Stimulated activated CD8-positive, alpha-beta memory T cell treated with anti-CD3 and anti-CD28 coated beads, Interleukin-15, amount 100 ng/mL, for 24 hours (primary cell): ENCODE measurements at places on chromosomes 2 and 18.

- no peak for DNase-seq
Observed at GRCh38 chr2:229832510-229832898, 89.3 kb downstream of the TRIP12 start.

GRCh38 chr18:23964282-23965238 lies 50.0 kb upstream of the TTC39C start:
- DNase-seq = no peak

- DNase-seq = no peak
Observed at GRCh38 chr18:11960743-11961380, 20.4 kb upstream of the IMPA2 start.

DNA sequence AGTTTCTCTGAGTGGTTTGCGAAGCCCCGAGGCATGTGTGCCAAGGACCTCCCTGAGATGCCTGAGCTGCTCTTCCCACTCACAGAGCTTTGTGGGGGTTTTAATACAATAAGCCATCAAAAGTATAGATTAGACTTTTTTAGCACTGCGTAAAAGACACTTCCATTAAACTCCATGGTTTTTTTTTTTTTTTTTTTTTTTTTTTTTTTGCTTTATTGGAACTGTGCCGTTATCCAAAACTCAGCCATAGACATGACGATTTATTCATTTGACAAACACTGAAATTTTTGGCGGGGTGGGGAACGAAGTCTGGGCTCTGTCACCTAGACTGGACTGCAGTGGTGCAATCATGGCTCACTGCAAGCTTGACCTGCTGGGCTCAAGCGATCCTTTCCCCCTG lies 18.4 kb downstream of the NPPC start:
- DNase-seq = no peak

GRCh38 chr2:160210599-160211138 lies 10.6 kb upstream of the ITGB6 start:
- peak; percentile 35 for DNase-seq

DNA sequence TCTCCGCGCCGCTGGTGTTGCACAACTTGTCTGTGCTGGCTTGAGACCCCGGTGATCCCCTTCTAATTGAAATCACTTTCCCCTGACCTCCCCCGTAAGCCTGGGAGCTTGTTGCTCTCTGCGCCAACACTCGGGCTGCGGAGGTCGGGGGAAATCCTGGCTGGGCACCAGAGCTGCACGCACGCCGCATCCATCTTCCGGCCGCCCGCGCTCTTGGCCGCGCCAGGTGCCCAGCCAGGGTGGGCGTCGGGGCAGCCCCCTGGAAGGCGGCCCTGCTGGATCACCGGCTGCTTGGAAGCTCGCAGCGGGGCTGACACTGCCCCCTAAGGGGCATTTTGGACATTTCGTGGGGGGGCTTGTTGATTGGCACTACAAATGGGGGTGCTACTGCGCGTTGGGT lies 280.3 kb upstream of the SKOR2 start:
- no peak for DNase-seq

DNA sequence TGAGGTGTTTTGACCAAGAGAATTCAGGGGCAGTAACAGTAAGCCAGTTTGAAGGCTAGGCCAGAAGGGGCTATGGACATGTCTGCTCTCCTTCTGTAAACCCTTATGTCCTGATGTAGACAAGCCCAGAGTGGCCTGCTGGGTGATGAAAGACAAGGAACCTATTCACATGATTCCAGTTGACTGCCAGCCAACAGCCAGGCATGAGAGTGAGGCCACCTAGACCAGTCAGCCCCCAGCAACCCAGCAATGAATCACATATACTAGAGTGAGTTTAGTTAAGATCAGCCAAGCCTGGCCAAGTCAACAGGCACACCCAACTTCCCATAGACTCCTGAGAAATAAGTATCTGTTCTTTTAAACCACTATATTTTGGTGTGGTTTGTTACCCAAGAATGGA lies 1889.7 kb upstream of the CELF4 start:
- DNase-seq = no peak

DNA sequence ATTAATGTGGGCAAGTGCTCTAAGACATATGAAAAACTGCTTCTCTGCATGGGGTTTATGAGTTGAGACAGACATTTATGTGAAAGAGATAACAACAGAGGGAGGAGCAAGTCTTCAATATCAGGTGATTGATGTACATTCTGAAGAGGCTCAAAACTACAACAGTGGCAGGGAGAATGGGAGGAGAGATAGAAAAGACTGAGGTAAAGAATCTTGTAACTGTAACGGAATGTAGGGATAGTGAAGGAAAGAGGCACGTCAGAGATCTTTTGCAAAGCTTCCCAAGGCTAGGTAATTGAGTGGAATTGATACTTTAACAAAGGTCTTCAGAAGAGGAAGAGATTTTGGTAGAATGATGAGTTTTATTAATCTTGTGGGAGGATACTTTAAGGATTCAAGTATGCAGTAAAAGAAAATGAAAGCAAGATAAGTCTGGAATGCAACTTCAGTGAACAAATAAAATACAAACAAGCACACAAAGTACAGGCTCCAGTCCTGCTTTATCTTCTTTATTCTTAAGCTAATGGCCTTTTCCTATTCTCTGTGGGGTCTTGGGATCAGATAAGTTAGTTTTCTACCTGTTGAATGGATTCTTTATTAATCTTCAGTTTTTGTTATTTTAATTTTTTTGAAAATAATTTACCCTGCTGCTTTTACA lies 15.0 kb downstream of the SMAD4 start:
- no peak for DNase-seq

DNA sequence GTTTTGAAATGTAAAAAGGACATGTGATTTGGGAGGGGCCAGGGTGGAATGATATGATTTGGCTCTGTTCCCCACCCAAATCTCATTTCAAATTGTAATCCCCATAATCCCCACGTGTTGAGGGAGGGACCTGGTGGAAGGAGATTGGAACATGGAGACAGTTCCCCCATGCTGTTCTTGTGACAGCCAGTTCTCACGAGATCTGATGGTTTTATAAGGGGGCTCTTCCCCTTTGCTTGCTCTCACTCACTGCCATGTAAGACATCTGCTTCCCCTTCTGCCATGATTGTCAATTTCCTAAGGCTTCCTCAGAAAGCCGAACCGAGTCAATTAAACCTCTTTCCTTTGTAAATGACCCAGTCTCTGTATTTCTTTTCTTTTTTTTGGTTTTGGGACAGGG lies 39.2 kb downstream of the FECH start:
- no peak for DNase-seq

DNA sequence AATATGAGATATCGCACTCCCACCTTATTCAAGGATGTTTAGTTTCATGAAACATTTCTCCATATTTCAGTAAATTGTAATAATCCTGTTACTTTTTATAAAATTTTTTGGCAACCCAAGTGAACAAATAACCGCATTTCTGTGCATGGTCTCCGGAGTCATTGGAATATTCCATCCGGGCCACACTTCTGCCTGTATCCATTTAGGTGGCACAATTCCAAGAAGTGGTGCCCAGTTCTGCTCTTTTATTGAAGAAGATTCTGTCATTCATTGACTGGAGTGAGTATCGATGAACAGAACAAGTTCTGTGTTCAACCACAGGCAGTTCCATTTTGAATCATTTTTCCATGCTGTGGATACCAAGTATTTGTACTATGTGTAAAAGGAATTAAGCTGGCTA lies 26.6 kb upstream of the ICOS start:
- no peak for DNase-seq

- no peak for DNase-seq
Observed at GRCh38 chr2:39058101-39058500, 62.8 kb downstream of the SOS1 start.

- peak; percentile 89 for DNase-seq
Observed at GRCh38 chr2:17753803-17754663, at the start of the genes GEN1 and SMC6. TSS of gene GEN1 (plus strand) at chr2:17754138. CDS start at chr2:17759944, 5,806 bp downstream. TSS of gene SMC6 (minus strand) at chr2:17753810. CDS start at chr2:17745946, 7,864 bp downstream.

GRCh38 chr2:149490296-149490695 lies 97.3 kb downstream of the MMADHC start:
- no peak for DNase-seq

DNA sequence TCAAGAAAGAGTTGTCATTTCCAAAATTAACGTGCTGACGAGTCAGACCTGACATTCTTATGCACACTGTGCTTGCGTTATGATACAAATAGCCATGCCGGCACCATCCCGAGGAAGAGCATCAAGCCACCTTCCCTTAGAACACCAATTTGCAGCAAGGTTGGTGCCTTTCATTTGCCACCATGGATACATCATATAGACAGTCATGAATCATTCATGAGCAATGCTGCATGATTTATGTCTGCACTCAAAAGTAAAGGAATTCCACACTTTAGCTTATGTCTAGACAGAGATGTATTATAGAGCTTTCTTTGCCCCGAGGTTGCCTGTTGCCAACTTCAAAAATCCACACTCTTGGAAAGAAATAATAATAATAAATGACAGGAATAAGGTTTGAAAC lies 166.9 kb downstream of the VWC2L start:
- DNase-seq = no peak

DNA sequence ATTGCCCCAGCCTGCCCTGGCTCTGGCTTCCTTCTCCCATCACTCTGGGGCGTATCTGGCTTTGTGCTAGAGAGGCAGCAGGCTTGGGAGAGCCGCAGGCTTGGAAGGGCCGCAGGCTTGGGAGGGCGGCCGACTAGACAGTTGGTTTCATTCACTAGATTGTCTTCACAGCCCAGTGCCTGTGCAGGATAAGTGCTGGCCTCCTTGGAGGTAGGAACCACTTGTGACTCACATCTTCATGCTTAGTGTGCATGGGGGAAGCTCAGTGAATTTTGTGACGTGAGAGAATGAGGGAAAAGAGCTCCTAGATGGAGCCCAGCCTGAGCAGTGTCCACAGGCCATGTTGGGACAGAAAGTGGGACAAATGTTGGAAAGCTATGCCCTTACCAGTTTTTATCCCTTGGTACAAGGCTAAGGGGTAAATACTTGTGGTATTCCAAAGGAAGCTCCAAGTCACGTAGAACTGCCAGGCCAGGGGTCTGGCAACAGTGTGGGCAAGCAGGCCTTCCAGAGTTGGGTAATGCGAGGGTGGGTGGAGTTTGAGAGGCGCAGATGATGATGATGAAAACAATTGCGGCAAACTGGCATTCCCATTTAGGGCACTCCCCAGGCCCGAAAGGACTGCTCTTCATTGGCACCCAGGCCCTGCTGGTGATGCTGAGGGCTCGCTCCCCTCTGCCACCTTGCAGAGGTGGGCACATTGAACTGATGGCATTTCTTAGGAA lies 100.1 kb downstream of the DDX1 start:
- DNase-seq = no peak

DNA sequence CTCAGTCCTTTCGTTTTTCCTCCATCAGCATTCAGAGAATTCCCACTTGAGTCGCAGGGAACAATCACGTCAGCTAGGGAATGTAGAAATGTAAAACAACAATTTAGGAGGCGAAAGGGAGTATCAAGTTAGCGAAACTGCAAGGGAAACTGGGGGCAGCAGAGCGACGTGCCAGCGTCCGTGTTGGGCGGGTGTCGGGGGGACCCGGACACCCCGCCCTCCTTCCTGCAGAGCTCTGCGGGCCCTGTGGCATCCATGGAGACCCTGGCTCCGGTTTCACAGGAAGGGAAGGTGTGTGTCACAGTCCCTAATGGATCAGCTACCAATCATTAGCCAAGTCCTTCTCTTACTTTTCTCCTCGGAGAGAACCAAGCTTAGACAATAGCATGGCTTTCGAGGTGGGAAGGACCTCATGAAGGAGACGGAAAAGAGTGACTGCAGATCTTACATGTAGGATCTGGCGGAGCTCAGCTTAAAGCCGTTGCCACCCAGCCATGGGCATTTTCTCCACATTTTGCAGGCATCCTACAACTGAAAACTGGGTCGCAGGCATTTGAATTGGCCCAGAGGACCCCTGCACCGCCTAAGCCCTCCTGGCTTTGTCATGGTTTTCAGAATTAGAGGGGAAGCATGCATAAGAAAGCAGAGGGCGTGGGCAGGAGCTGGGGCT lies 33.7 kb downstream of the SOX11 start:
- no peak for DNase-seq

DNA sequence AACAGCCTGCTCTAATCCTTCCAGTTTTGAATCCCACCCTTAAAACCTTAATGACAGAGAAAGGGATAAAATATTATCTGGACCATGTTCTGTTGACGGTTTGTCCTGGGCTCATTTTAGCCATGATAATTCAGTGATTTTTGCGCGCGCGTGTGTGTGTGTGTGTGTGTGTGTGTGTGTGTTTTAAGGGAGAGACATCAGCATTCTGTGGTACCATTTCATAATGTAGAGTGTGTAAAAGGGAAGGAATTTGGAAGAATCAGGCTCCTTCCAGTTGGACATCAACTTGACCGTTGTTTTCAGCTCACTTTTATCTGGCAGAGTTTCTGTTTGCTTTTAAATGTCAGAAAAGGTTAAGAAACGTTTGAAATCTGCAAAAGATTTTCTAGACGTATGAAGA lies 535.5 kb downstream of the TNS1 start:
- no peak for DNase-seq

GRCh38 chr2:139142252-139142880 lies 362.2 kb upstream of the NXPH2 start:
- no peak for DNase-seq

GRCh38 chr2:62208074-62208757 lies 12.3 kb downstream of the B3GNT2 start:
- no peak for DNase-seq

DNA sequence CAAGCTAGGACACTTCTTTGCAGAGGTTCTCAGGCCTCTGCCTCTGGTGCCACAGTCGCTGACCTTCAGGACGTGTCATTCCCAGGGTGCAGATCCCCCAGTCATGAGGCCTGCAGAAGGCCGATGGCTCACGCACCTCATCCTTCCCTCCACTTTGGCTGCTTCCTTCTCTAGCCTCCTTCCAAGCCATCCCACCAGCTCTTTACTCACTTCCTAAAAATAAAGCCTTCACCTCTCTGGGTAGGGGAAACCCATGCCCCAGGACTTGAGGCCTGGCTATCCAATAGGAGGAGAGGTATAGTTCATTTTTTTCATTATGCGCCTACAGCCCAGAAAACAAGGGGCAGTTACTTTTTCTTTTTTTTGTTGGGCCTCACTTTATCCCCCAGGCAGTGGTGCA lies 91.4 kb downstream of the B3GNT2 start:
- DNase-seq = no peak
